ENCODE measurements at places on chromosomes 12 and 14.
A peak's percentile ranks its signal among the peaks of the same experiment; 100 is the strongest.

- DNase-seq = no peak
These were observed 92.9 kb downstream of the ESR2 start for GRCh38 chr14:64201296-64201695.

DNA sequence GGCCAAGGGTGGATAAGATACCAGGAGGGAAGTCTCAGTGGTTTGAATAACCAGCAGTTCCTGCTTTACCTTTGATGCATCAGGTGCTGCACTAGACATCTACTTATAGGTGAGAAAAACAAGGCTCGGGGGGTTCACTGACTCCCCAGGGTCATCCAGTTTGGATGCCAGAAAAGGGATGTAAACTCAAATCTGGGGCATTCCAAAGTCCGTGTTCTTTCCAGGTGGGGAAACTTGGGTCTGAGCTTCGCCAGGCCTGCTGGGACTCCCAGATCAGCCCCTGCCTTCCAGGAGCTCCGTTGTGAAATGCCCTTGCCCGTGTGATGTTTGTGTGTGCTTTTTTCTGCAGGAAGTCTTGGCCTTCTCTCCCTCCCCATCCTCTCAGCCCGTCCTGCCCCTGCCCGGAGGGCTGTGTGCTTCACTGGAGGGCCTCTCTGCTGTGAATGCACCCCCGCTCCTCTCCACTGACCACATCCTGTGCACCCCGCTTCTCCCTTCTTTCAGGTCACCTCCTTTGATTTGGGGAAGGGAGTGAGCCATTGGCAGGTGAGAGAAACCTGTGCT is 42.1 kb downstream of the TSPAN9 start:
- DNase-seq = peak; percentile 33

GRCh38 chr14:101147848-101148247 is 244.3 kb upstream of the RTL1 start:
- no peak for DNase-seq

DNA sequence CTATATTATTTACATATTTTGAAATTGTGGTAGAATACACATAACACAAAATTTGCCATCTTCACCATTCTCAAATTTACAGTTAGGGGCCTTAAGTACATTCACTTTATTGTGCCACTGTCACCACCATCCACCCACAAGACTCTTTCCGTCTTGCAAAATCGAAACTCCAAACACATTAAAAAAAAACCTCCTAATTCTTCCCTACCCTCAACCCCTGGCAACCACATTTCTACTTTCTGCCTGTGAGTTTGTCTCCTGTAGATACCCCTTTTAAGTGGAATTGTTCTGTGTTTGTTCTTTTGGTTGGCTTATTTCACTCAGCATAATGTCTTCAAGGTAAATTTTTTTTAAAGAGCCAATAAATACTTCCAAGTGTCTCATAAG is 31.6 kb upstream of the AMIGO2 start:
- DNase-seq = no peak

- no peak for DNase-seq
These were observed 69.8 kb upstream of the ESRRB start for GRCh38 chr14:76306131-76306530.

- peak; percentile 8 for DNase-seq
These were observed 176.7 kb upstream of the SEL1L start for GRCh38 chr14:81710232-81710845.

GRCh38 chr12:65666876-65667275 is 157.4 kb upstream of the HMGA2 start:
- peak; percentile 57 for DNase-seq

DNA sequence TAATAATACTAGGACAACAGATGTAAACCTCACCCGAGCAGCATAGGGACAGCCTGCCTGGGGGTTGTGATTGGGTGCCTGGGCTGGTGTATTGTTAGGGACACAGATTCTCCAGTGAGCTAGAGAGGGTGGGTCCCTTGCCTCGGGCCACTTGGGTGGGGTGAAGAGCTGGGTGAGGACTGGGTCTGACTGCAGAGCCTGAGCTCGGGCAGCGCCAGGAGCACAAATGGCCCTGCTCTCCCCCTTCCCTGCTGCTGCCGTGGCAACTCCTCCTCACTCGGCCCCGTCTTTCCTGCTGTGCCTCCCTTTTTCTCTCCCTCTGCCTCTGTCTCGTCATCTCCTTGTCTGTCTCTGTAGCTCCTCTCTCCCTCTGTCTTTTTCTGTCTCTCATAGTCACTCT is 115.4 kb downstream of the GLT1D1 start:
- DNase-seq = no peak

DNA sequence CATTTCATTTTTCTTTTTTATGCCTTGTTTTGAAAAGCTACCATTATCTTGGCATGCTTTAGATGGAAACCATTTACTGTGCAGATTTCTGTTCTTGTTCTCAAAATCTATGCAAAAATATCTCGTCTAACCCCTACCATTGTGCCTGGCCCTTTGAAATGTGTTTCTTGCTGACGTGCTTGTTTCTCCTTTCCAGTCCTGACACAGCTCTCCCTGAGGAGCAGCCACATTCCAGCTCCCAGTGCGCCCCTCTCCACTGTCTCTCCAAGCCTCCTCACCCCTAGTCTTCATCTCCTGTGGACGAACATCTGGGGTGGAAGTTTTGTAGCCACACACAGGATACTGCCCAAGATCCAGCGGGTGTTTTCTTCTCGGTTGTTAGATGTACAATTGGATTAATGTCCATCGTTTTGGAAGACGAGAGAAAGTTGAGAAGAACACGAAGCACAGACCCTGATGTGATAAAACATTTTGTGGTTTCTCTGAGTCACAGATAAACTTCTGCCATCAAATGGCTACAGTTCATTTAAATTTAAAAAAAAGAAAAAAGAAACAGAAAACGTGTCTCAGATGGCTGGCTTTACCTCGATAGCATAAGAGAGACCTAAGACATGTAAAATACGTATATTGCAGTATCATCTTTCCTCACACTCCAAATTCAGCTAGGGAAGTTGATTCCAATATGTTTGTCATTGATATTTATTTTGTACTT is 21.9 kb upstream of the FGD4 start:
- peak; percentile 38 for DNase-seq

DNA sequence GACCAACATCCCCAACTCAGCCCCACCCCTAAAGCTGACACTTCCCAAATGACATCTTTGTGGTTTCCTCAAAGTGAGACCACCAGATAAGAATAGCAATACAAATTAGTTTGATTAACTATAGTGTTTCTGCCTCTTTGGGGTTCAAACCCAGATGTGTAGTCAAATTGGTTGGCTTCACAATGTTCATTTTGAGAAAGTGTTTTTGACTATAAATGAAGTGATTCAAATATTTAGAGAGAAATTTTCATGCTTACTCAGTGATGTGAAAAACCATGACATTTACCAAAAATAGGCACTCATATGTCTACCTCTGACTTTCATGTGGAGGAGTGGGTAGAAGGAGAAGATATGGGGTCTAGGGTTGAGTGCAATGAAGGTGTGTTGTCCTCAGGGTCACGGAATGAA is 218.4 kb downstream of the BCAT1 start:
- DNase-seq = no peak

- no peak for DNase-seq
These were observed 113.0 kb upstream of the WSCD2 start for GRCh38 chr12:108016022-108016564.

Measured in EH (cell line).